ENCODE measurements at places on chromosomes 12 and 14. TPM values are rescaled to one million over a fixed set of nuclear protein-coding genes. Genes with fewer than 3 reads are reported as not detected.

The BBOF1 gene
- total RNA-seq, result 15.8 TPM

The NRXN3 gene
- 2.9 TPM for total RNA-seq

The SDR9C7 gene
- total RNA-seq, result not detected

The AKAP3 gene
- total RNA-seq, result 4.4 TPM

The ACIN1 gene
- total RNA-seq, result 34.0 TPM
